Stimulated activated CD8-positive, alpha-beta memory T cell treated with anti-CD3 and anti-CD28 coated beads, Interleukin-4, amount 100 ng/mL, for 1 hour (primary cell): ENCODE measurements at places on chromosomes 4 and X.

- DNase-seq = no peak
Measured at GRCh38 chrX:25427873-25428555, 412.2 kb upstream of the ARX start.

GRCh38 chr4:2755821-2756690 is at the start of gene TNIP2:
Gene TNIP2, minus strand, starts transcription at chr4:2756336. Its CDS starts 47 bp downstream, at chr4:2756289.
- peak; percentile 64 for DNase-seq

DNA sequence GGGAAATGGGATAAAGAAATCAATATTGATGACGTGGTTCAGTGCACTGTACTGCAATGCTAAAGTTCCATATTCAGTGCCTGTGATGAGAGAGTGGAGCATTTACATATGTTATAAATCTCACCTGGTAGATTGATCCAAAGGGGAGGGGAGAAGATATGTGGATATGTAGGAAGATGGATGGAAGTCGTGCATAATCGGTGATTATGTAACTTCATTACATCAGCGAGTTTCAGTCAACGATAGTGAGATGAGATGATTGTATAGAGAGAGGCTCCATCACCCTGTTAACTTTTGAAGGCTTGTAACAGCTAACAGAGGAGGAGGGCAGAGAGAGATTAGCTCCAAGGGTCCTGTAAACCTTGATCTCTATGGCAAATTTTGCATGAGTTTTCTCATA is 1.8 kb downstream of the IL1RAPL1 start:
- DNase-seq = no peak

DNA sequence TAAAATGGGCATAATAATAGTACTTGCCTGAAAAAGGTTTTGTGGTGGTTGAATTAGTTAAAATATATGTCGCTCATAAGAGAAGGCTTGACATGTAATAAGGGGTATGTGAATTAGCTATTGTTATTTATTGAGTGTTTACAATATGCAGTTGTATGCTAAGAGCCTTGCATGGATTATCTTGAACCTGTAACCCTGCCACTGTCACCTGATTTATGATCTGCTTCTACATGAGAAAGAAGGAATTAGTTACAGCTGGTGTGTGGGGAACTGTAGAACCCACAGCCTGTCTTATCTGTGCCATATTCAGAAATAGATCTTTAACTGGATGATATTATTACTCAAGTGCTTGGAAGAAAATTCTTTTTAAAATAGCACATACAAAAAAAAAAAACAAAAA is 227.7 kb downstream of the LDB2 start:
- DNase-seq = no peak

- no peak for DNase-seq
Measured at GRCh38 chr4:17707671-17708070, 73.8 kb downstream of the FAM184B start.

GRCh38 chr4:53854991-53855568 is 209.3 kb downstream of the CHIC2 start:
- no peak for DNase-seq

DNA sequence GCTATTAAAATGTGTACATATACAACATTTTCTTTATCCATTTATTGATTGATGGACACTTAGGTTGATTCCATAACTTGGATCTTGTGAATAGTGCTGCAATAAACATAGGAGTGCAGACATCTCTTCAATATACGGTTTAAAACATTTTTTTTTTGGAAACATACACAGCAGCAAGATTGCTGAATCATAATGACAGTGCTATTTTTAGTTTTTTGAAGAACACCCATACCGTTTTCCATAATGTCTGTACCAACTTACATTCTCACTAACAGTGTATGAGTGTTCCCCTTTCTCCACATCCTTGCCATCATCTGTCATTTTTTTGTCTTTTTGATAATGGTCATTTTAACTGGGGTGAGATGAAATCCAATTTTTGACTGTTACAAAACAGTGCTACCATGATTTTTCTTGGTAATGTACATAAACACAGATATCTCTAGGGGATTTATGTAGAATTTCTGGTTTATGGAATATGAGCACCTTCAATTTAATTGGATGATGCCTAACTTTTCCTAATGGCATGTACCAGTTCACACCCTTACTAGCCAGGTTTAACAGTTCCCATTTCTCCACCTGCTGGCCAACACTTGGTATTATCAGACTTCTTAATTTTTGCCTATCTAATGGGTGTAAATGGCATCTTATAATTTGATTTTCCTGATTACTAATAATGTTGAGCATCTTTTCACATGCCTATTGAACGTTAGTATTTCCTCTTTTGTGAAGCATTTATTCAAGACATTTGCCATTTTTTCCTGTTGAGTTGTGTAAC is 21.0 kb upstream of the TMSB15B start:
- DNase-seq = no peak

DNA sequence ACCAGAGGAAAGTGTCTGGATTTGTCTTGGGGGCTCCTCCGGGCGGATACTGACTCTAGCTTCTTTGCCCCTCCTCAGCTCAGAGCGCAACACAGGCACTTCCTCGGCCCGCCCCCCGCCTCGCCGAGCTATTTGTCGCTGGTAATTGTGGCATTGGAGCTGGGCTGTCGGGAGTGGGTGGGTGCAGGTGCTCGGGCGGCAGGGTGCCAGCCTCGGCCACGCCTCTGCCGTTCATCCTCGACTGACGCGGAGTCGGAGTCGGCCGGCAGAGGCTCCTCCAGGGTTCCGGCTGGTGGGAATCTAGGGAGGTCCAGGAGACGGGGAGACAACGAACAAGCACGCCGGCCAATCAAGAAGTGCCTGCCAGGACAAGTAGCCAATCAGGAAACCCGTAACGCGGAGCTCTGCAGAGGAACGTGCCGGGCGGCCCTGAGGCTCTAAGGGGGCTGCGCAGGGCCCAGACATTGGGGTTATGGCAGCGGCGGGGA is 3.9 kb upstream of the SYN1 start:
- no peak for DNase-seq

DNA sequence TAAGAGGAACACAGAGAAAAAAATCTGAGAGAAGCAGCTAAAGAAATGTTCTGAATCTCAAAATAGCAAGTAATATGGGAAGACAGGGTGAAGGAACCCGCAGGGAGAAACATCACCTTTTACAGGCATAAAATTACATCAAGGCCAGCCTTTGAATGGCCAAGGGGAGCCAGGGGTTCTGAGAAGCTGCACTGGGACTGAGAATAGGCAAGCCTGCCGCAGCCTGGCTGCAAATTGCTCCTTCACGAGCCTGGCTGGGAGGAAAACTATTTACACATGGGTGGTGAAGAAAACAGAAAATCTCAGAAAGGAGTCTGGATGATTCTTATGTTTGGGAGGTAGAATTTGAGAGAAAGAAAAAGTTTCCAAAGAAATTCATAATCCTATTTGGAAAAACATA is 74.5 kb upstream of the QRFPR start:
- no peak for DNase-seq
